ENCODE measurements at places on chromosomes 11 and 22.

DNA sequence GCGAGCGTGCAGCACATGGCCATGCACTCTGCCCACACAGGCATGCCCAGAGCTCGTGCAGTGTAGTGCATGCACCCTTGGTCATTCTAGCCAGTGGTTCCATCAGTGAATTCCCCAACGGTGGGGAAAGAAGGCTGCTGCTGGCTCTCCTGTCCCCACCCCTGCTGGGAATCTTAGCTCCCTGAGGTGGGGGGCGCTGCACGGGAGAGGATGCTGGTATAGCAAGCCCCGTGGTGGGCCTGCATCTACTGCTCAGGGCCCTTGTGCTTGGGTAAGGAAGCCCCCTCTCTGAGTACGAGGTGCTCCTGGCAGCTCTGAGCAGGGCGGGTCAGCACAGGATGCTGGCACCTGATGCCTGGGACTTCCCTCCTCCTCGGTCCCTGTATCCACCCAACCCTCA lies 18.5 kb upstream of the BAIAP2L2 start:
- DNase-seq = no peak

DNA sequence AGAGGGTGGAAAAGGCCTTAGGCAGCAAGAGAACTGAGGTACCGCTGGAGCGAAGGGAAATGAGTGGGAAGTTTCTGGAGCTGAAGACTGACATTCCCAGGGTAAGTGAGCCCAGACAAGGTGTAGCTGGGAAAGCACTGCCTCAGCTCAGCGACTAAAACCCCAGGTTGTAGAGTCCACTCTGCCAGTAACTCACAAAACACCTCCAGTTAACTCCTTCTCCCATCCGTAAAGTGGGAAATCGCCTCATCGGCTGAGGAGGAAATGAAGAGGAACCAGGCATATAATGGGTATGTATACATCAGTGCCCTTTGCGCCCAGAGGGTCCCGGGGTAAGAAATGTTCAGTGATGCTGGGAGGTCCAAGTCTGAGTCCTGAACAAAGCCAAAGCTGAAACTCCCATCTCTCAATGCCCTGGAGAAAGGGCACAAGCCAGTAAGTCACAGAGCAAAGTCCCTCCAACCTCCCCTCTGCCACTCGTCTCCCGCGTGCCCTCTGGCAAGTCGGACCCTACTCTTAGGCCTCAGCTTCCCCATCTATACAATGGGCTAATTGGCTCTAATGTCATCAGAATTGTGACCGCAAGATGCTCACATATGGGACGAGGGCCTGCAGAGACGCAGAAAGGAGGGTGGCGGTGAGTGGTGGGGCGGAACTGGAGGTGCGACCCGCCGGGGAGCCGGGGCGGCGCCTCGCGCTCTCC lies 588 bp downstream of the VPS37C start:
- no peak for DNase-seq

GRCh38 chr11:11290354-11290753 lies 62.7 kb downstream of the CSNK2A3 start:
- no peak for DNase-seq

DNA sequence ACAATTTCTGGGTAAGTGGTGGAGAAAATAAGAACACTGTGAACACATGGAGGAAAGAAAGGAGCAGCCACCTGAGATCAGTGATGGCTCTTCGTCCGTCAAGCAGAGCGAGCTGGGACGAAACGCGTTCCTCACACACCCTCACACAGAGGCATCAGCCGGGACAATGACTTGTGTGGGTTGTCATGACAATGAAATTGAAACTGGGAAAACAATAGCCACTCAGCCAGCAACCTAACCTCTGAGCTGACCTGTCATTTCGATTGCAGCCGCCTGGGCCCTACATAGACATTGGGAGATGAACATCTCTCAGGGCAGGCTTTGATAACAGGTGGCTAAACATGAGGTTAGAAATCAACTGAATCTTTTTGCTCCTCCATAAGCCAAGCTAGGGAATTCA lies 51.3 kb downstream of the TRIM29 start:
- DNase-seq = no peak

- no peak for DNase-seq
Measured at GRCh38 chr11:26537341-26537740, 34.7 kb downstream of the MUC15 start.

DNA sequence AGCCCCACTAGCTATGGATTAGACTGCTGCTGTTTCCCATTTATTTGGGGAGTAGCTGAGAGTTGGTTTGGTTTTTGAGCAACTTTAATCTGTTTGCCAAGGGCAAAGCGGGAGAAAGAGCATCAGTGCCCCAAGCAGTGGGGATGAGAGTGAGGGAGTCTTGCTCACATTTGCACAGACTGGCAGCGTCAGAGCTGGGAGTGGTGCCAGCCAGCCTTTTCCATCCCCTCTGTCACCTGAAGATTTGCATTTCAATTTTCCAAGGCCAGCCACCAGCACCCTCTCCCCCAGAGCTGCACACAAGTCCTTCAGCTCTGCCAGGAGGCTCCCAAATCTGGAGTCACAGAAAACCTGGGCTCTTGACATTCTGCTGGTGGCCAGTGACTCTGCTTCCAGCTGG lies 21.0 kb upstream of the UVRAG start:
- DNase-seq = no peak

- DNase-seq = no peak
Measured at GRCh38 chr11:28366549-28367346, 258.6 kb downstream of the METTL15 start.

DNA sequence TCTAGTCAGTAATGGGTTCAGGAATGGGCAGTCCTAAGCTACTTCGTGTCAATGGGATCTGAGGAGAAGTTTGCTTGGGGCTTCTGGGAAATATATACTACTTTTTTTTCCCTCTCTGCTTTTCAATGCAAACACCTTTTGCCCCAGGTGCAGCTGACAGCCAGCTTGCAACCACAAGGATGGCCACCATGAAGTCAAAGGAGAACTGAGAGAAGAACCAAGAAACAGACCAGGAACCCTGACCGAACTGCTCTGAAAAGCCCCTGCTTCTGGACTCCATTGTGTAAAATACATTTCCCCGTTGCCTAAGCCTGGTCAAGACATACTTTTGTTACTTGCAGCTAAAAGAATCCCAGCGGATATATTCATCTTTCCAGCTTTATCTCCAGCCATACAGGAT lies 20.1 kb upstream of the CD44 start:
- DNase-seq = no peak

GRCh38 chr11:84722583-84723108 lies 904.5 kb downstream of the DLG2 start:
- no peak for DNase-seq

DNA sequence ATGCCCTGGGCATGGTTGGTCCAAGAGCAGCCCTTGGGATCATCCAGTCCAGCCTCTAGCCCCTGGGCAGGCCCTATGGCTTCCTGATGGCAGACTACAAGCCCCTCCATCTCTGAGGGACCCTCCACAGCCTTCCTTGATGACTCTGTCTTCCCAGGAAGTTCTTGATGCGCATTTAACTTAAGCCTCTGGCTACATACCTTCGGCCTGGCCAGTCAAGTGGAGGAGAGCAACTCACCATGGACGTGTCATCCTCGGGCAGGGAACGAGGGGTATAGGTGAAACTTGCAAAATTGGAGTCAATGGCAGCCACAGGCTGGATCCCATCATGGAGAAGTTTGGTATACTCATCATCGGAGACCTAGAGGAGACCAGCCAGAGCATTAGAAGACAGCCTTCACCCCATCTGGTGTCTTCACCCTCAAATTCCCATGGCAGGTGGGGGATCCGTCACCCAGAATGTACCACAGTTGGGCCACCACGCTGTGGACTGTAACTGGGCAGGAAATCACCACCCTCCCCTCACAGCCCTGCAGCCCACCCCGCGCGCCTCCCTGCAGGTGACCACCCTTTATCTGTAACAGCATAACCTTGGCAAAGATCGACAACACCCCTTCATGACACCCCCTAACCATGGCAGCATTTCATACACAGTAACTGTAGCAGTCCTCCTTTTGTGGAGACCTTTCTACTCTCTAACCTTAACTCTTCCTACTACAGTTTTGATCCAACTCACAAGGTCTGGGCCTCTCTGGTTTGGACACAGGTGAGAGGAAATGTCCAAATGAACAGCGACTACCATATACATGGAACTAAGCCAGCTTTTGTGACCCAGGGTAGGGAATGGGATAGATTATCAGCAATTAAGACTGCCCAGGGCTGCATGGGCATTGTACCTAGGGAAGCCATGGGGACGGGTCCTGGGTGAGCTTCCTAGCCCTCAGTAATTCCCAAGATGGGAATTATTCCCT lies 91.7 kb downstream of the PDE2A start:
- no peak for DNase-seq

DNA sequence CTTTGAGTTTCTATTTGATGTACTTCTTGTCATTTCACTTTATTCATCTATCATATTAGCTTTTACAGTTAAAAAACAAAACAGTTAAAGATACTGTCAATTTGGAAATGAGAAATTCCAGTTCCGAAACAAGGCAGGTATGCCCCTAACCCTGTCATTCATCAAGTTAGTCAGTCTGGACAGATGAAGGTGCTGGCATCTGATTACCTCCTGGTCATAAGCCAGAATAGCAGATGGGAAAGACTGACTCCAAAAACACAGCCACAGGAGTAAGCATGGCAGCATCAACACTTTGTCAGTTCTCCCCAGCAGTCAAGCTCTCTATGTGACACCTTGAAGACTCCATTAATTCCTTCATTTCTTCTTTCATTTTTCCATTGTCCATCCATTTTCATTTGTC lies 4.3 kb downstream of the LRRC51 start:
- DNase-seq = no peak

DNA sequence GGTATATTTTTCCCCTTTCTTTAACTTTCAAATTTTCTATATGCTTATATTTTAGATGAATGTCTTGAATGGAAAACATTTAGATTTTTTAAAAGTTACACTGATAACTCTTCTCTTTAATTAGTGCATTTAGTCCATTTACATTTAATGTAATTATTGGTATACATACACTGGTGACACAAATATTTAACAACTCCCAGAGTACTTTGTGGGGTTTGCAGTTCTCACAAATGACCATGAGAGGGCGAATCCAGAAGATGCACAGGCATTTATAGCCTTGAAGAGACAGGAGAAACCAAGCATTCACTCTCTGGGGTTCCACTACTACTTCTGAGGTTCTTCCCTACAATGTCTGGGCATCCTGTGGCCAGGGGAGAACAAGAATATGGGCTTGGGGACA lies 125.1 kb downstream of the TIMP3 start:
- peak; percentile 7 for DNase-seq

DNA sequence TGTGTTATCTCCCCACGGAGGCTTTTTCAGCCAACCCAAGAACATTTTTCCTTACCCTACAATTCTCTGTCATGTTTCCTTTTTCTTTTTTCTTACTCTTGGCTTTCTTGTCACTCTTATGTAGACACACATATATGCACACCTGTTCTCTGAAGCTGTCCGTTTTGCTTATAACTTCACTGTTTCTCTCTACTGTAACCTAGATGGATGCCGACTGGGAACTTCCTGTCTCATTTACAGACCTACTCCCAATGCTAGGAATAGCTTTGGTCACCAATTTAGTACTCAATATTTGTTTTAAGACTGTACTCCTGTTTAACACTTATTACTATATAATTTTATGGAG lies 9.9 kb upstream of the CASP12 start:
- no peak for DNase-seq

DNA sequence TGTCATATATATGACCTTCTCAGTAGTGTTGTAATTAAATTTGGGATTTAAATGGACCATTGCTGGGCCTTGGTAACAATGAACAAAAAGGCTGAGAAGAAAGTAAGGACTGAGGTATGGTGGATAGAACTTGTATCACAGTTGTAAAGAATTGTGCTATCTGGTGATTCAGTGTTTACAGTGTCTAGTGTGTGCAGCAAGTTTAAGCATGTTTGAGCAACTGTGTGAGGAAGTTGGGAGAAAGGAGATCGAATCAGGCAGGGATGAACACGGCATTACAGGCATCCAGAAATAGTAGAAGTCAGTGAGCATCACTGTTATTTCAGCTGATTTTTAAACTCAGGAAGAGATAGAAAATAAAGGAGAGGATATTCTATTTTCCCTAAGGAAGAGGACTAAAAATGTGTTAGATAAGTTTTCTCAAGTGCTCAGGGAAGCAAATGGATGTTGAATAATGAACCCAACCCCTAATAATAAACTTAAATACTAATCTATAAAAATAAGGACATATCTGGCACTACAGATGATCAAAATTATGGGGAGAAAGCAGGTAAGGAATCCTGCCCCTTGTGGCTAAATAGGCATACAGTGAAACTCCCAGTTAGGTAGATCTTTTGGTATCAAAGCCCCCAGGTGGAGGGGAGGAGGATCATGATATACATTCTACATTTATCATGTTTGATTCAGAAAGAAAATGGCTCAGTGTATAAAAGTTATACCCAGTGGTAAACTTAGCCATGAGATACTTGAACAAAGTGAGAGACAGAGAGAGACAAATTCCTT lies 361.0 kb upstream of the ANO3 start:
- no peak for DNase-seq

- no peak for DNase-seq
Measured at GRCh38 chr22:48076008-48076407, 1313.6 kb downstream of the TBC1D22A start.

GRCh38 chr22:44085743-44086270 lies 61.7 kb downstream of the PARVB start:
- peak; percentile 26 for DNase-seq

- no peak for DNase-seq
Measured at GRCh38 chr11:2313051-2313951, 11.5 kb downstream of the TSPAN32 start.

DNA sequence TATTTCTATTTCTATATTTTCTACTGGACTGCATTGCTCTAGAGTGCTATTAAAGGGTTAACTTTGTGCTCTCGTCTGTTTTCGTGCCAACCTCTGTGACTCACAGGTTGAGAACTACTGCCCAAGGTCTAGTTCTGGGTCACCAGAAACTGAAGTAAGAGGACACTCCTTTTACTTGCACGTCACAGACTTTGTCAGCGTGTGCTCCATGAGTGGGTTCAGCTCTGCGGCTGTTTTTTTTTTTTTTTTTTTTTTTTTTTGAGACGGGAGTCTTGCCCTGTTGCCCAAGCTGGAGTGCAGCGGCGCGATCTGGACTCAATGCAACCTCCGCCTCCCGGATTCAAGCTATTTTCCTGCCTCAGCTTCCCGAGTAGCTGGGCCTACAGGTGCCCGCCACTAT lies 49.8 kb downstream of the CLMP start:
- DNase-seq = peak; percentile 64

- DNase-seq = no peak
Measured at GRCh38 chr22:27962268-27963044, 43.4 kb upstream of the PITPNB start.

DNA sequence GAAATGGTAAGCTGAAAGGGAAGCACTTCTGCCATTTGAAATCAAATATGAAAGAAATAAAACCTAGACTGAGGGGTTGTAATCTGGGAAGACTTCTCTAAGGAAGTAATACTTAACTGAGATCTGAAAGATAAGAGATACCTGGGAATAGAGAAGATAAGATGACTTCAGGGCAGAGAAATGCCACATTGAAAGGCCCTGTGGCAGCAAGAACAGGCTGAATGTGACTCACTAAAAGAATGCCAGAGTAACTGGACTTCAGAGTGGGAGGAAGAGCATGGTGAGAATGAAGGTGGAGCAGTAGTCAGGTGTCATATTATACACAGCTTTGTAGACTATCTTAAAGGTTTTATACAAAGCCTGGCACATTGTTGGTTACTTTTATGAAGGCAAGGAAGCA lies 17.6 kb downstream of the CALCA start:
- DNase-seq = no peak

Measured in H54 (cell line).